Aorta (tissue), 5 donors: ENCODE measurements at places on chromosomes 11 and 22. TPM values are rescaled to one million over a fixed set of nuclear protein-coding genes. Genes with fewer than 3 reads are reported as not detected.
A peak's percentile ranks its signal among the peaks of the same experiment; 100 is the strongest.

DNA sequence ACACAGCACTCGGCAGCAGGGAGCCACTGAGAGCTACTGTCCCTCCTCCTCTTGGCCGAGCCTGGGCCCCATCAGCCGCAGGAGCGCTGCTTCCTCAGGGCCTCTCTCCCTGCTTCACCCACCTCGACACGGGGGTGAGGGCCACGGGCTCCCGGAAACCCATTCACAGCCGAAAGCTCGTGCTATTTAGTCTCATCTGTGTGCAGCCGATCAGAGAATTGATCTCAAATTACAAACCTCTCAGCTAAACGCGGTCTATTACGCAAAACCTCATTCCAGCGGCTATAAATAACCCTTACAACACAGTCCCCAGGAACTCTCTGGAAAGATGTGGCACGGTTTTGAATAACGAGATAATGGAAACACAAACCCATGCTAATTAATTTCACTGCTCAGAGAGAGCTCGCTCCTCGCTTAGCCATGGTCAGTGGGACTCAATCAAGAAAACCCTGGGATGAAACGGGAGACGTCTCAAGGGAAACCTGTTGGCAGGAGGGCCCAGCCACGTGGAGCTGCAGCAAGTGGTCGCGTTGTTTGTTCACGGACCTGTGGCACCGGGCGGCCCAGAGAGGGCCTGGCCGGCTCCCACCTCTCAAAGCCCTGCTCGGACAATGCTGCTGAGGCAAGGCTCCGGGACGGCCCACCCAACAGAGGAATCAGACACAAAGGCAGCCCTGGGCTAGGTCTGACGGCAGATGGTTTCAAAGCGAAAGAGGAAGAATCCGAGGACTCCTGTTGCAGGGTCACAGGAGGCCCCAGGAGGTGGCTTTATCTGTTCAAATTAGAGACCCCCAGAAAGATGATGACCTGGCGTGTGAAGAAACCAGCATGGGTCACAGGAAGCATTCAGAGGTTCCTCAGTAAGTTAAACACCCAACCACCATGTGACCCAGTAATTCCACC lies 210.5 kb downstream of the CTTN start:
- no peak for DNase-seq
- H3K36me3 ChIP-seq: no peaks in the 10 kb centered on the region
- no peaks in the 10 kb centered on the region for H3K4me1 ChIP-seq
- H3K27ac ChIP-seq: no peak overlapping the region

- H3K27ac ChIP-seq: no peak overlapping the region
- no peak overlapping the region for H3K4me3 ChIP-seq
- no peaks in the 10 kb centered on the region for H3K36me3 ChIP-seq
- H3K4me1 ChIP-seq: no peaks in the 10 kb centered on the region
- DNase-seq: peak; percentile 64
Observed at GRCh38 chr22:41576877-41577276, 12.8 kb downstream of the PMM1 start.

GRCh38 chr11:38131535-38131934 lies 1533.5 kb upstream of the RAG2 start:
- no peaks in the 10 kb centered on the region for H3K4me1 ChIP-seq
- no peaks in the 10 kb centered on the region for H3K36me3 ChIP-seq
- DNase-seq: no peak
- no peak overlapping the region for H3K4me3 ChIP-seq
- H3K27ac ChIP-seq: no peak overlapping the region

GRCh38 chr22:38867471-38868285 lies 4.3 kb downstream of the CBX6 start:
- no peaks in the 10 kb centered on the region for H3K4me1 ChIP-seq
- H3K27ac ChIP-seq: no peak overlapping the region
- peak; percentile 38 for DNase-seq

- DNase-seq: no peak
- no peaks in the 10 kb centered on the region for H3K4me1 ChIP-seq
- no peaks in the 10 kb centered on the region for H3K36me3 ChIP-seq
Observed at GRCh38 chr11:117002639-117003299, 95.5 kb downstream of the SIK3 start.

DNA sequence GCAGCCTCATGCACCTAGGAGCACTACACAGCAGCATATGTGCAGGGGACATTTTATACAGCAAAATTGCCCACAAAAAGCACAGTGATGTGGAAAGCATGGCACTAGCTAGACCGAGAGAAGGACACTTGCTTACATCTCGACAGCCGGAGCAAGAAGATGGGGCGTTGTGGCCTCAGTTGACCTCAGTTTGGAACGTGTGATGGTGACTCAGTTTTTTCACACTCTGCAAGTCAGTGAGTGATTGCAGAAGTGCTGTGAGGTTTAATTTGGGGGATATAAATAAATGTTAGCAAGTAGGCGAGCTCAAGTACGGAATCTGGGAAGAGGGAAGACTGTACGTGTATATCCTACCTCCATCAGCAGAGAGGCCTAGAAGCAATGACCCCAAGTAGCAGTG lies 23.3 kb downstream of the LRP5 start:
- H3K27ac ChIP-seq: no peak overlapping the region
- H3K36me3 ChIP-seq: no peaks in the 10 kb centered on the region
- no peak overlapping the region for H3K4me3 ChIP-seq
- H3K4me1 ChIP-seq: peaks cover 7% of the 10 kb centered on the region

The MMP11 gene
- 1.3 TPM for total RNA-seq

DNA sequence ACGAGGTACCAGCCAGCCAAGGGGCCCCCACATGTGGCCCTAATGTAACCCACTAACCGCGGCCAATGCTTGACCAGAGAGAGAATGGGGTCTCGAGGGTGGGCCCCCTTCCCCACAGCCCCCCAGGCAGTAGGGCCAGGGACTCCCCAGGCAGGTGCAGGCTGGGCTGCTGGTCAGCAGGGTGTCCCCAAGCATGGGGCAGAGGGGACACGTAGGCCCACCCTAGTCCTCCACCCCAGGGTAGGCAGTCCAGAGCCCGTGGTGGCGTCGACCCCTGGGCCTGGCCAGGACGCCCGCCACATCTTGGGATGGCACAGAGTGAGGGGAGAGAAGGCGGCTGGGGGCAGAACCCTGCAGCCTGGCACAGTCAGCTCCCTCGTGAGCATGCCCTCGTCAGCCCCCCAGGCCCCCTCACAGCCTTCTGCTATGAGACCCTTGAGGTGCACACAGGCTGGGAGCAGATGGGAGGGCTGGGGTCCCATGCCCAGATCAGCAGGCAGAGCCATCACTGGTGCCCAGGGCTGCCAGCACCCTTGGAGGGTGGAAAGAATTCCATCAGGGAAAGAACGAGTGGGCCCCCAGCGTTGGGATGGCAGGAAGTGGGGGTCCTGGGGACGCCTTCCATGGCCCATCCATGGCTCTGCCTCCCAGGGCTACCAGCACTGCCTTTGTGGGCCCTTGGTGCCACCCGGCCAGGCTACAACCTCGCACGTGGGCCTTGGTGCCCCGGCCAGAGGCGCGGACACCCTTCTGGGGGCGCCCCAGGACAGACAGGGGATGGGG lies 6.1 kb downstream of the TNNT3 start:
- H3K27me3 ChIP-seq: no peaks in the 10 kb centered on the region
- H3K27ac ChIP-seq: no peak overlapping the region
- DNase-seq: peak; percentile 57
- H3K4me1 ChIP-seq: no peaks in the 10 kb centered on the region
- no peak overlapping the region for H3K4me3 ChIP-seq

The POGLUT3 gene
- 49.0 TPM for total RNA-seq

DNA sequence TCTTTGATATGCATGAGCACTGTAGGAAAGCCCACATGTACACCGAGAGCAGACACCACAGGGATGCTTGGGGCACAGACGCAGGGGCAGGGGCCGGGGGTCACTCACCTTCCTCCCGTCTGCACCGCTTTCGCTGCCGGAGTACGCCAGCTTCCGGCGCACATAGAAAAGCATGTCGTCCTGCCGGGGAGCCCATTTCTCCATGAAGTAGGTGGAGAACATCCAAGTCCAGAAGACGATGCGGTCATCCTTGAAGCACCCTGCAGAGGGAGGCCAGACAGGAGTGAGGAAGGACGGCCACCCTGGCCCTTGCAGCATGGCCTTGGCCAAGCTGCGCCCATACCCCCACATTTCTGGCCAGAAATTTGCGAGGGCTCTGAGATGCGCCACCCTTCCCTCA lies 28.8 kb downstream of the KIAA0930 start:
- H3K4me1 ChIP-seq: no peaks in the 10 kb centered on the region
- DNase-seq: no peak
- no peaks in the 10 kb centered on the region for H3K36me3 ChIP-seq
- H3K27me3 ChIP-seq: no peaks in the 10 kb centered on the region

The OTUB1 gene
- 42.1 TPM for total RNA-seq

The ABTB2 gene
- total RNA-seq: 10.5 TPM

GRCh38 chr11:134780486-134781147 lies 368.6 kb upstream of the B3GAT1 start:
- H3K36me3 ChIP-seq: no peaks in the 10 kb centered on the region
- no peaks in the 10 kb centered on the region for H3K4me1 ChIP-seq
- DNase-seq: no peak
- no peaks in the 10 kb centered on the region for H3K27me3 ChIP-seq
- H3K27ac ChIP-seq: peak overlapping the region; percentile 14

The SMIM35 gene
- total RNA-seq: 0.15 TPM

DNA sequence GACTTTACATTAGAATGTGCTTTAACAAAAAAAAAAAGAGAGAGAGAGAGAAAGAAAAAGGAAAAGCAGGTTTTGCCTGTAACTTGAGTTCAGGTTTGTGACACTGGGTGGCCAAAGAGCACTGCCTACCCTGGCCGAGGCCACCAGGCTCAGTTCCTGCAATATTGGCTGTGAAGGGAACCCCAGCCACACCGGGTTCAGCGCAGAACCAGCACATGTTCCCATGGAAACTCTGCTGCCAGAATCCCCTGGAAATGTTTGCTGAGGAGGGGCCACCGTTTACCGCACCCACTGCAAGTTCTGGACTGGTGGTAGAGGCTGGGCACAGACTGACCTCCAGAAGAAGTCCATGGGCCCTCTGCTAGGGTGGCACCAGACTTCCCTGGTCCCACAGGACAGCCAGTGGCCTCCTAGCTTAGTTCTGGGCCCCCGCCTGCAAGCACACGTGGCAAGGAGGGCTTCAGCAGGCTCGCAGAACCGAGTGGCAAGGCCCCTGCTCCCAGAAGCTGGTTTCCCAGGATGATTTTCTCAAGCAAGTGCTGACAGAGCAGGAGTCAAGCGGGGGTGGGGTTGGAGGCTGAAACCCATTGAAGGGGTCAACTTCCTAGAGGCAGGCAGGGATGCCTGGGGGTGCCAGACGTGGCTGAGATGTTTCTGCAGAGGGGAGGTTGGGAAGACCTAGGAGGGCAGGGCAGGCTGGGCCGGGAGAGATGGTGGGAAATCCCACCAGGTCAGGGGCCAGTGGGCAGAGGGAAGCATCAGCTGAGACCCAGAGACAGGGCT lies 51.2 kb downstream of the NFAM1 start:
- DNase-seq: no peak
- H3K27me3 ChIP-seq: no peaks in the 10 kb centered on the region
- H3K4me3 ChIP-seq: no peak overlapping the region
- H3K4me1 ChIP-seq: no peaks in the 10 kb centered on the region
- H3K36me3 ChIP-seq: no peaks in the 10 kb centered on the region

GRCh38 chr11:35116245-35116644 lies 22.7 kb upstream of the CD44 start:
- no peak overlapping the region for H3K27ac ChIP-seq
- H3K4me3 ChIP-seq: no peak overlapping the region
- H3K27me3 ChIP-seq: no peaks in the 10 kb centered on the region
- no peak for DNase-seq
- H3K4me1 ChIP-seq: no peaks in the 10 kb centered on the region

- H3K27me3 ChIP-seq: no peaks in the 10 kb centered on the region
- no peaks in the 10 kb centered on the region for H3K4me1 ChIP-seq
- no peak overlapping the region for H3K4me3 ChIP-seq
- H3K27ac ChIP-seq: no peak overlapping the region
Observed at GRCh38 chr22:27492566-27493201, 308.9 kb downstream of the MN1 start.

GRCh38 chr11:62062223-62062861 lies 61.5 kb upstream of the INCENP start:
- H3K27me3 ChIP-seq: no peaks in the 10 kb centered on the region
- H3K27ac ChIP-seq: no peak overlapping the region
- no peak overlapping the region for H3K4me3 ChIP-seq
- DNase-seq: no peak
- no peaks in the 10 kb centered on the region for H3K4me1 ChIP-seq

DNA sequence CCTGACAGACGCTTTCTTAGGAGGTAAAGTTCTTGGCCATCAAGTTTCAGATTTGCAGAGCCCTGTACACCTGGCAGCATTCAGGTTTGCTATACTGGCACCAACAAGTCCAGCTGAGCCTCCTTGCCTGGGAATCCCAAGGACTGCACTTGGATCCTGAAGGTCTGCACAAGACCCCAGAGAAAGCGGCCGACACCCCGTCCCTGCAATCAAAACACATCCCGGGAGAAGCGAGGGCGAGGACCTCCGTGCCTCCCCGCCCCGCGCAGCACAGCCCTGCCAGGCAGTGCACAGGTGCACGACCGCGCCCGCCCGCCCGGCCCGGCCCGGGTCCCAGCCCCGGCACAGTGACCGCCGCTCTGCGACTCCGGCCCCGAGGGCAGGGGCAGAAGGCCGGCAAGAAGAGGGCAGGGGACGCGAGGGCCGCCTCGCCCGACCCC lies 559 bp downstream of the MRTFA start:
- no peaks in the 10 kb centered on the region for H3K4me1 ChIP-seq
- H3K36me3 ChIP-seq: no peaks in the 10 kb centered on the region
- H3K4me3 ChIP-seq: peak overlapping the region; percentile 86
- H3K27ac ChIP-seq: peak overlapping the region; percentile 4

The MUC2 gene
- total RNA-seq: 0.10 TPM

DNA sequence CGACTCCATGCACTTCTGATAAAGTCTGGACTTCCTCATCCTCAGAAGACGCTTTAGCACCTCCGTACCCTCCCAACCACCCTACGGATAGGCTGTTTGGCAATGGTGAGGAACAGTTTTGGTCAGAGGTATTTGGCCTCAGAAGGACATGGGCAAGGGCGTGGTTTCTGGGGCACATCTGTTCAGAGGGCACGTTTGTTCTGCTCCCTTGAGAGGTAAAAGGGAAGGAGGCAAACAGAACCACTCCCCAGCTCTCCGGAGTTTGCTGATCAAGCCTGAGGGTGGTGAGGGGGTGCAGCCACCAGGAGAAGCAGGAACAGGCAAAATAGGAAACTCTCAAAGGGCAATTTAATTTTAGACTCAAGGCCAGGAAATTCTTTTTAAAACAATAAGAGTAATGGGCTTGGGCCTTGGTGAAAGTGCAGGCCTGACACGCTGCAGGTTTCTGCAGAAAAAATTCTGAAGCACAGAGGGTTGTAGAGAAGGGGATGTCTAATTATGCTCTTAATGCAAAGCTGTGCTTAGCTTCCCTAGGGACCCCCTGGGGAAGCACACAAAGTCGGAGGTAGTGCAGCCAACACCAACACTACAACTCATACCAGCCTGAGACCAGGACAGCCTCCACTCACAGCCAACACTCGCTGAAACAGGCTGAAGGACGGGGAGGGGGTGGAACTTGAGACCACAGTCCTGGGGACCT lies 23.3 kb downstream of the ETS1 start:
- no peaks in the 10 kb centered on the region for H3K36me3 ChIP-seq
- no peak overlapping the region for H3K4me3 ChIP-seq
- H3K27ac ChIP-seq: no peak overlapping the region
- H3K27me3 ChIP-seq: no peaks in the 10 kb centered on the region

DNA sequence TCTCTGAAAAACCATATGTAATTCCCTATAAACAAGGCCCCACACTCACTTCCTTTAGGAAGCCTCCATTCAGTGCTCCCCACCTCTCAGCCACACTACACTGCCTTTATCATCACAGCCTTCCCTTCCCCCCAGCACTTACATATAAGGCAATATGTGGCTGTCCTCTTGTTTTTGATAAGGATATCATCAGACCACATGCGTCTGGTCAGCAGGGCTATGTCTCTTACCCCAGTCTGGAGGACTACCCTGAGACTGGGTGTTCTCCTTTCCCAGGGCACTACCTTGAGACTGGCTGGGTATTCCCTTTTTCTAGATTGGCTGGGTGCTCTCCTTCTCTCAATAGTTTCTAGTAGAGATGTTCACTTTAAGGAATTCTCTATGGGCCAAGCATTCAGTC lies 7.8 kb downstream of the KCNE3 start:
- H3K27me3 ChIP-seq: no peaks in the 10 kb centered on the region
- H3K36me3 ChIP-seq: no peaks in the 10 kb centered on the region
- no peak overlapping the region for H3K27ac ChIP-seq
